T-helper 2 cell treated with Interferon-gamma antibody and Interleukin-4, amounts not matched to agents 5 μg/mL and 100 μg/mL, for 36 hours (primary cell): ENCODE measurements at places on chromosomes 6 and 20.

GRCh38 chr6:111823831-111824607 is 49.2 kb downstream of the FYN start:
- DNase-seq, result peak; percentile 52

- DNase-seq, result no peak
These were observed 272.8 kb downstream of the MAFB start for GRCh38 chr20:40416274-40416673.

- DNase-seq, result no peak
These were observed 100.6 kb downstream of the RAMACL start for GRCh38 chr6:166485651-166486535.

DNA sequence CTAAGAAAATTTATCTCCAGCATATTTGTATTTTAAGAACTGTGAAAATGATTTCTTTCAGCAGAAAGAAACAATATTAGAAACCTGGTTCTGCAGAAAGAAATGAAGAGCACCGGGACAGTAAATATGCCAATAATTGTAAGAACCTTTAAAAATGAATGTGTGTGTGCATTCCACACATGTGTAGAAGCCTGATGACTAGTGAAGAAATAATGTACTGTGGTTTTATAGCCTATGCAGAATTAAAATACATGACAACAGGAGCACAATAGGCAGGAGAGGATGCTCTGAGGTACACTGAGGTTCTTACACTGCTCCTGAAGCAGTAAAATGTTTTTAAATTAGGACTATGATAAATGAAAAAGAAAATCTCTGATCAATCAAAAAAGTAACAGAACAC is 48.9 kb downstream of the SNX14 start:
- DNase-seq, result no peak

DNA sequence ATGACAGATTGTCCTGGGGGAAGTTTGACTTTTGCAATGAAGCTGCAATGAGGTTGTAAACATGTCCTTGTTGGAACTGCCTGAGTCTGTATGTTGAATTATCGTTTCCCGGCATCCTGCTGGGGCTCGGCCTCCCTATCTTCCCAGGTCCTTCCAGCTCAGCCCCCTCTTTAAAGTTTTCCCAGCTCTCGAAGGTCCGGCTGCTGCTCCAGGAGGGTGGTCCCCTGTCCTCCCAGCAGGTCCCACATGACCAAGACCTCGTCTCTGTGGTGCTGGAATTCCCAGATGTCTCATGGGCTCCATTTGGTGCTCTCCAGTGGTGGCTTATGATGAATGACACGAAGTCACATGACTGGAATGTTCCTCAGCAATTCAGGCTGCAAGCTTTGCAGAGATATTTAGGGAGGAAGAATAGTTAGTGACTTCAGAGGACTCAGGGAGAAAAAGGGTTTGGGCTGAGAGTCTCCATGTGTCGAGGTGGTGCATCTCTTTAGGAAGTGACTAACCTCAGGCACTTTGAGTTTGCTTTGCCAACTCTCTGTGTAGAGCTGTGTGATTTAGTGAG is 21.4 kb downstream of the SMOC2 start:
- no peak for DNase-seq

DNA sequence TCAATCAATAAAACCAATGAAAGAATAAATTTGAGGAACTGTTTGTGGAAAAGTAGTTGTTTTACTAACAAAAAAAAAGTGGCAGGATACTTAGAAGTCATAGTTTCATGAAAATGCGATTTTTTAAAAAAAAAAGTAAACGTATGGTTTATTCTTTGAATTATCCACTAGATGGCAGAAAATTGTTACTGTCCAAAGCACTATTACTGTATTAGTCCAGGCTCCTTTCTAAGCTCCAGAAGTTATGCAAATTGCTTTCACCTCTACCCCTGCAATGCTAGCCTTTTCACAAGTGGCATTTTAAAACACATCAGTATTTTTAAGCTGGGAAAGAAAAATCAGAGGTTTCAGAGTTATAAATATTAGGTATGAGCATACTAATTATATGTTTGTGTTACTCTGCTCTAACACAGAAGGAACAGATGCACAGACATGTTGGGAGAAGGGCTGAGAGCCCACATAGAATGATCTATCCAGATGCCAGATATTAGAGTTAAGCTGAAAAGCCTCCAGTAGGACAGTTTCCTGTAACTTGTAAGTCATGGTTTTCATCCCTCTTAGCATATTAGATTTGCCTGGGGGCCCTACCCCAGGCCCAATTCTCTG is 63.9 kb downstream of the FHL5 start:
- DNase-seq, result no peak

- no peak for DNase-seq
These were observed 75.9 kb downstream of the RTN4IP1 start for GRCh38 chr6:106553440-106553839.
